Activated naive CD4-positive, alpha-beta T cell treated with anti-CD3 and anti-CD28 coated beads, Interleukin-2, amount 50 U/mL, for 16 hours (primary cell): ENCODE measurements at places on chromosomes 1 and 21.

DNA sequence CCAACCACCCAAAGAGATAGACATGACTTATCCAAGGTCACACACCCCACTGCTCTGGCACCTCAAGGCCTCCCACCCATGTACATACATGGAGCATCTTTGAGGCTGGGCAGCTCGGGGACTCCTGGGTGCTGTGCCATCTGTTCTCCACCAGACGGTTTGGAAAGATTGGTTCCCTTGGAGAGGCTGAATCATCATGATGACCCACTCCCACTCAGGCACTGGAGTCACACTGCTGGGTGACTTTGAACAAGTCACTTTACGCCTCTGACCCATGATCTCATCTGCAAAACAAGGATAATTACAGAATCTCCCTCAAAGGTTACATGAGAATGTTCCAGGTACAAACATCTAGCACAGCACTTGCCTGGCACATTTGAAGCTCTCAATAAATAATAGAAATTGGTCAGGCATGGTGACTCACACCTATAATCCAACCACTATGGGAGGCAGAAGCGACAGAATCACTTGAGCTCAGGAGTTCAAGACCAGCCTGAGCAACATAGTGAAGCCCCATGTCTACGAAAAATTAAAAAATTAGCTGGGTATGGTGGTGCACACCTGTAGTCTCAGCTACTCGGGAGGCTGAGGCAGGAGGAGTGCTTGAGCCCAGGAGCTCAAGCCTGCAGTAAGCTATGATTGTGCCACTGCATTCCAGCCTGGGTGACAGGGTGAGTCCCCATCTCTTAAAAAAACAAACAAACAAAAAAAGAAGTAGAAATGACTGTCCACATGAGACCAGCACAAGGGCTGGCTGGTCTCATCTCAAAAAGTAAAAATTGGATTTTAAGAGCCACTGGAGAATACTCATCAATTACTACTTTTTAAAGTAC lies 74.9 kb downstream of the RRAGC start:
- DNase-seq = no peak

DNA sequence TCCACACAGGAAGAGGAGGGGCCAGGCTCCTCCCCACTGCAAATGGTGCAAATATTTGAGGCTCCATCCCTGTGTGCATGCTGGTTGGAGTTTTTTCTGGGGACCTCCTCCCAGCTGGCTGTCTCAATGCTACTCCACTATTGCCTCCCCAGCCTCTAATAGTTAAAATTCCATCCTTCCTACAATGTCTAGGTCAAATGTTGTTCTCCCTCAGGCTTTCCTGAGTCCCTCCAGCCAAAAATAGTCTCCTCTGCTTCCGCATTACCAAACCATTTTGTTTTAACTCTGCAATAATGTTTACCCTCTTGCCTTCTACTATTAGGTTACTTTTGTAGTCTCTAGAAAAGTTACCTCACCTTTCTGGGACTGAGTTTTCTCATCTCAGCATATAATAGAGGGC lies 29.6 kb upstream of the FMO1 start:
- no peak for DNase-seq

DNA sequence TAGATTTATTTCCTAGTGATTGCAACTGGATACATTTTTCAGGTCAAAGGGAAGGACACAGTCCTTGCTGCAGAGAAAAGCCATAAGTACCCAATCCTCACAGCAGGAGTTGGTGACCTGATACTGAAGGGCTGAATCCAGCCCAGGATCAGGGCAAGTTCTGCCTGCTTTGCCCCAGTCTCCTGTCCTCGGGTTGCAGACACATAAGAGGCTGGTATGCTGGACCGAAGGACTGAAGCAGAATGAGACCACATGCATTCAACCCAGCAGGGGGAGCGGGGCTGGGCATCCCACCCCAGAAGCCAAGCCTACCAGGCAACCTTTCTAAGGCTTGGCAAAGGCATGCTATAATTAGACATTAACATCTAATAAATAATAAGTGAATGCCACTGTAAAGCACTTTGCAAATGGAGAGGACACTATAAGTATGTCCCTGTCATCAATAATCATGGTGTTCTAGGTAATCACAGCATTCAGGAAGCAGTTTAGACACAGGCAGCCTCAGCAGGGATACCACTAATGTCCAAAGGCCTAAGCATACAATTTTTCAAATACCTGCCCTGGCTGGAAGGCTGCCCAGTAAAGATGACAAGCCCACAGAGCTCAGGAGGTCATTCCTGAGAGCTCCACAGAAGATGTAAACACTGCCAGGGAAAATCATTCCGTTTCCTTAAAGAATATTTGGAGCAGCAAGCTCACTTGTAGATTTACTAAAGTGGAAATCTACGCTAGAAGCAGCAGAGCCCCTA lies 47.6 kb downstream of the KRTAP19-8 start:
- no peak for DNase-seq

DNA sequence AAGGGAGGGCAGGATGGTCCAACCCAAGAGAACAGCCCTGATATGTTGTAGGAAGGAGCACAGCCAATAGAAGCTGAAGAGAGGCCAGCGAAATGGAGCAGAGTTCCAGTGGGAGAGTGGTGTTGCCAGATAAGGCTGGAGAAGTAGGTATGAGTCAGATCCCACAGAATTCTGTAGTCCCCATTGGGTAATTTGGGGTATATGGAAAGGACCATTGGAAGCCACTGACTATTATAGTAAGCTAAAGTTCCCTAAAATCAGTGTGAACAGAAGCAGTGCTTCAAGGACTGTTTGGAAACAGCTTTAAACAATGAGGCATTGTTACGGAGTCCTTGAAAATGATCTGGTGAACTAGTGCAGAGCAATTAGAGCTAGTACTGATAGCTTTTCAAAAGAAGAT lies 63.0 kb downstream of the DISP1 start:
- no peak for DNase-seq

DNA sequence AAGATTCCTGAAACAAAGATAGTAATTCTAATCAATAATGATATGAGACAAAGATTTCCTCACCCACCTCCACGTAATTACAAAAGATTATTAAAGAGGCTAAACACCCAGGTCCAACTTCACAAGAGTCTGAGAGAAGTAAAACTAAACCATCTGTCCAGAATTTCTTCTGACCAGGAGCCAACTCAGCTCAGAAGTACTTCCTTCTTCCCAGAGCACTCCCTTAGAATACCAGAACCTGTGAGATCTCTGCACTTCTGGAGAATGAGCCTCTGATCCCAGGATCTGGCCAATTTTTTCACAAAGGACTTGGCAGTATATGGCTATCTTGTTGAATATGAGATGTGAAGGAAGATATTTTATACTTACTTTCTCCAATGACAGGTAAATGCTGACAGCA lies 120.6 kb upstream of the PALMD start:
- DNase-seq = no peak

DNA sequence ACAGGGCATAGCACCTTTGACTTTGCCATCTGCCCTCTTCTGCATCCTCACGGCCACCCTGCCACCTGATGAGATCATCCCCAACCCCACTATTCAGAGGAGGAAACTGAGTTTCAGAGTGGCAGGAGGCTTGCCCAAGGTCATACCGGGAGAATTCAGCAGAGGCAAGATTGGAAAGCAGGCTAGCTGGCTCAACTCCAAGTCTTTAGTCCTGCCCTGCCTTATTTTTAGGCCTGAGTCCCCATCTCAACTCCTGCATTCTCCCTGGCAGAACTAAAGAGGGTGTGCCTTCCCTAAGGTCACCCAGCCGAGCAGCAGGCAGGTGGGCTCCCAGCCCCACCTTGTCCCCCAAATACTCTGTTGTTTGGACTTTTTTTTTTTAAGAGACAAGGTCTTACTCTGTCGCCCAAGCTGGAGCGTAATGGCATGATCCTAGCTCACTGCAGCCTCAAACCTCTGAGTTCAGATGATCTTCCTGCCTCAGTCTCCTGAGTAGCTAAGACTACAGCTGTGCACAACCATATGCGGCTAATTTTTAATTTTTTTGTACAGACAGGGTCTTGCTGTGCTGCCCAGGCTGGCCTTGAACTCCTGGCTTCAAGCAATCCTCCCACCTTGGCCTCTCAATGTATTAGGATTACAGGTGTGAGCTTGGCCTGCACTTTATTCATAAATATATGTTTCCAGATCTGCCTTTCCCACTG lies 13.8 kb upstream of the FGR start:
- DNase-seq = no peak

DNA sequence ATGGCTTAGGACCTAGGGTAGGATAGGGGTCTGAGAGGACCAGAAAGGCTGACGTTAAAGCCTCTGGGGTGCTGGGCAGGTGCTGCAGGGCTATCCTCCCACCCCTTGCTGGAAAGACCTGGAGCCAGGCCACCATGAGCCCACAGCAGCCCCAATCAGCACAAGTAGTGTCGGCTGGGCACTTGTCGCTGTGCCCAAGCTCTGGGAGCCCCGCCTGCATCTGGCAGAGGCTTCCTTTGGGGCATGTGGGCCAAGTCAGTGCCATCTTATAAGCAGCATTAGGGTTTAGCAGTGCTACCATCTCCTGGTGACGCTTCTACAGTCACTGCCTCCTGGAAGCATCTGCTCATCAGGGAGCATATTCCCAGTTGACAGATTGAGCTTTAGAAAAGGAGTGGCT lies 31.3 kb downstream of the MAN1C1 start:
- no peak for DNase-seq

GRCh38 chr1:156750711-156751450 lies 594 bp downstream of the HDGF start:
- peak; percentile 55 for DNase-seq

DNA sequence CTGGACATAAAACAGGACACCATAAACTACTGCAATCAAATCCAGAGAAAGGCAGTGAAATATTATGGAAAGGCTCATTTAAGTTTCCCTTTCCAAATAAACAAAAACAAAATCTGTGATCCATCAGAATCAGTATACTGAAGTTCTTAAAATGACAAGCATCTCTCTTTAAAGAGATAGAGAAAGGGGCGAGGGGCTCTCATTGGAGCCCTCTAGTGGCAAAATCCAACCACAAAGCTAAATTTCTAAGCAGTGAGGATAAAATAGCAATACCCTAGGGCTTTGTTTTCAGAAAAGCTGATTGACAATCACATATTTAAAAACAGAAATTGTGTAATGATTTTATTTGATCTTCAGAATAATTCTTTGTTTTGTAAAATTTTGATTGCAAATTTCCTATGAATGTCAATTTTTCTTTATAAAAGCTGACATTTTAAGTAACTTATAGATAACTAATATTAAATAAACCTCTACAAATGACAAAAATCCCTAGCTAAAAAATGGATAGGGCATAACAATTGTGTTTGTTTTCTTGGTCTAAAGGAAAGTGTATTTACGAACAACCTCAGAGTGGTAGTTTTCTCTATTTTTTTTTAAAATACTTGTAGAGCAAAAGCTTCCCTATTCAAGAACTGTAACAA lies 138.2 kb downstream of the COL24A1 start:
- DNase-seq = no peak

DNA sequence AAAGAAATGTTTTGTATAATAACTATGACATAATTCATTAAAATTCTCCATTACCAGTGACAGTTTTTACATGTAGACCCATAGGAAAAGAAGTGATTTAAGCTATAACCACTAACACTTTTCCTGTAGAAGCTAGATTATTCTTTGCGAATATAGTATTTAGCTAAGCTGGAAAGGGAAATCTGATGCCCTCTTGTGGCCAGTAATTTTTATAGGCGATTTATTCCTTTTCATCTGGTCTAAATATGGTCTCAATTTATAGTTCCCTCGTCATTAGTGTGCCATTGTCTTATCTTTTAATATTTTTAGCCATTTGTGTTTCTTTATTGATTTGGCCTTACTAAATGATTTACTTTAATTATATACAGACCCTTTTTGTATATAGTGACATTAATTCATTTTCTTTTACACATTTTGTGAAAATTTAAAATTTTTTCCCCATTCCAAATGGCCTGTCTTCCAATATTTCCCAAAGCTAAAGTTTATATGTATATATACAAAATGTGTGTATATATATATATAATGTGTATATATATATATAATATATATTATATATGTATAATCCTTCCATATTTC lies 26.7 kb downstream of the BTG3 start:
- no peak for DNase-seq

DNA sequence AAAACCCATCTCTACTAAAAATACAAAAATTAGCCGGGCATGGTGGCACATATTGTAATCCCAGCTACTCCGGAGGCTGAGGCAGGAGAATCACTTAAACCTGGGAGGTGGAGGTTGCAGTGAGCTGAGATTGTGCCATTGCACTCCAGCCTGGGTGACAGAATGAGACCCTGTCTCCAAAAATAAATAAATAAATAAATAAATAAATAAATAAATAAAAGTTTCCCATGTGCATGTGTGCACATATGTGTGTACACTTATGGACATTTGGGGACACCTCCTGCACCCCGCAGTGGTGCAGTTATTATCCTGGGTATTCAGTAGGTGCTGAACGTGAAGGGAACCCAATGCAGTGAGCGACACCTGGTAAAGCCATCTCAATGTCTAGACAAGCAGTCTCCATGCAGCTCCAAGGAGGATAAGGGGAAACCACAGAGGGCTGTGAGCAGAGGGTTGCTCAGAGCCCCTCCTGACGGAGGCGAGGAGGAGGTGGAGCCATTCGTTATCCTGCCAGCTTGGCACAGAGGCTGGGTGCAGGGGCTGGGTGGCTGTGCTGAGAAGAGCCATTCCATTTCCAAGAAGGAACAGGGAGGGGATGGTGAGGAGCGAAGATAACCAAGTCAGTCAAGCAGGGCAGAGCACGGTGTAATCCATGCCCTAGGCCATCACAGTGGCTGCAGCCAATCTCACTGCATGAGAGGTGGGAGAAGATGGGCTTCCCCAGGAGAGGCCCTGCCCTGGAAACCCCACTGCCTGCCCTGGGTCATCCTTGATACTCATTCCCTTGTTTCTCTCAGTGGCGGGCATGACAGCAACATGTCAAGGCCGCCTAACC lies 25.6 kb downstream of the UBIAD1 start:
- DNase-seq = no peak

DNA sequence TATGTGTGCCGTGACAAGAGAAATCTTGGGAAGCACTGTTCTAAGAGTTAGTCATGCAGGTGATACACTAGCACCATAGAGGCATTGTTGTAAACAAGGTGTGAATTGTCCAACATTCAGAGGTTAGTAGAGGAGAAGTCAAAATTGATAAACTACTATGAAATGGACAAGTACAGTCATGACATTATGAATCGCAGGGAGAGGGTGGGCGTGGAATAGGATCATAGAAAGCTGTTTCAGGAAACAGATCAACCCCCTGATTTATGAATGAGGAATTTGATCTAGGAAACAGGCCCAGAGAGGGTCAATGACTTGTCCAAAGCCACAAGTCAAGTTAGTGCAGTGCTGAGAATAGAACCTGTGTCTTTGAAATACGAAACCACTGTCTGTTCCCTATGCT lies 58.5 kb upstream of the LAX1 start:
- DNase-seq = no peak

GRCh38 chr1:55685560-55685959 lies 470.4 kb upstream of the USP24 start:
- DNase-seq = no peak

GRCh38 chr1:155069551-155070157 lies 6.1 kb downstream of the EFNA4 start:
- DNase-seq = no peak

DNA sequence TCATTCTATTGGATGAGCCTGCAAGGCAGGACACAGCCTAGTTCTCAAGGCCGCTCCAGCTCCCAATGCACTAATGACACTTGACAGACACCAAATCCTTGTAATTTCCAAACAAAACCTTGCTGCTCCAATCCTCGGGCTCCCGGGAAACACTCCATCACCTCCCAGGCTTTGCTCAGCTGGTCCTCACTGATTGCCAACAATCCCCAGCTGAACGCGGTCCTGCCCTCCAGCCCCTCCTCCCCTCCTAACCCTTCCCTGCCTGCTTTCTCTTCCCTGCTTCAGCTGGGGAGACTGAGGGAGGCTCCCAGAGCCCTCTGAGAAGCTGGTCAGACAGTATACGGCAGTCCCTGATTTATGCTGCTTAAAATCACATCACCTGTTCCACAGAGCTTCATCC lies 114.4 kb upstream of the TNR start:
- DNase-seq = no peak

- DNase-seq = no peak
These were observed 34.9 kb downstream of the ATP1B1 start for GRCh38 chr1:169141356-169141755.
